ENCODE measurements at places on chromosomes 7 and 10.

GRCh38 chr10:123357421-123357930, 203.3 kb downstream of the BUB3 start:
- no peak for DNase-seq

DNA sequence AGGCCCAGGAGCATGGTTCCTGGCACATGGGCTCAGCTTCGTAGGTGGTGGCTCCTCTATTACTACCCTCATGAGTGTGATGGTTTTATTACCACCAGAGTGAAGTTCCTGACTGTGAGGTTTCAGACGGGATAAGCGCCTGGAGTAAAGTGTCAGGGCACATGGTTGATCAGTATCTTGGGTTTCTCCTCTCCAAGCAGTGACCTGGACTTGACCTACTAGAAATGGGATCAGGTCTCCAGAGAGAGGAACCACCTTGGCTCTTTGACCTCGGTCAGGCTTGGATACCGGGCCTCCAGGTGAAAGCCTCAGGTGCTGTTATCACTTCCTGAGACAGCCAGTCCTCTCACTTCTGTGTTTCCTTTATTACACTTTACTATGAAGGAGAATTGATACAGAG, 67.7 kb downstream of the GRK5 start:
- DNase-seq: no peak

GRCh38 chr10:132527339-132528063, 10.1 kb upstream of the INPP5A start:
- no peak for DNase-seq

DNA sequence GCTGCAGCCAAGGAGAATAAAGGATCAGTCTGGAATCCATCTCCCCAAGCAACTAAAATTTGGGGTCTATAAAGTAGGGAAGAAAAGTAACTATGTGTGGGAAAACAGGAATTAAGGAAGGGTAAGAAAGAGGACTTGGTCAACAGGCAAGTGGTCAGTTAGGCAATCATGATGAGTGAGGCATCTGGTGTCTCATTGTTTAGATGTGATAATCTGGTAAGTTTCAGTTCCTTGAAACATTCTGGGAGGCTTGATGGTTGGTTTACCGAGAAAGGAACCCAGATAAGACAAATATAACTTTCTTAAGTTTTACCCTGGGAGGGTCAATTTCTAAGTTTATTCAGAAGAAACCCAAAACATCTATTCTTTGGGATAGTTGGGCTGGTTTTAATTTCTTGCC, 22.3 kb downstream of the HYAL4 start:
- DNase-seq: no peak

DNA sequence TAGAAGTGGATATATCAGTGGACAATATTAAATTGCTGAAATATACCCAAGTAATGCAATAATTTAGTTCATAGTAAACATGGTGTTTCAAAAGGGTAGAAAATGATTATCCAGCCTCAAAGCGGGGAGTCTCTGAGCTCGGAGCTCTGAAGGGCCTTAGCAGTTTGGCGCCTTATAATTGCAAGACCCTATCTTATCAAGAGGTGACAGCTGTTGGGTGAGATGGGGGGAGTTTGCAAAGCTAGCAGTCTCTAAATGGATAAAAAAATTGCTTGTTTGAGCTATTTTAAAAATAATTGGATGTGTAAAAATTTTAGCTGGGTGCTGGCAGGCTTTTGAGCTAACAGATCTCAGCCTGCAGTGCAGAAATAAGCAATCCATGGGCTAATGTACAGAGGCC, 219.2 kb downstream of the CCSER2 start:
- no peak for DNase-seq

GRCh38 chr10:126169899-126170298, 218.4 kb downstream of the ADAM12 start:
- DNase-seq: no peak

- no peak for DNase-seq
Measured at GRCh38 chr7:155345490-155345889, 47.8 kb downstream of the INSIG1 start.

DNA sequence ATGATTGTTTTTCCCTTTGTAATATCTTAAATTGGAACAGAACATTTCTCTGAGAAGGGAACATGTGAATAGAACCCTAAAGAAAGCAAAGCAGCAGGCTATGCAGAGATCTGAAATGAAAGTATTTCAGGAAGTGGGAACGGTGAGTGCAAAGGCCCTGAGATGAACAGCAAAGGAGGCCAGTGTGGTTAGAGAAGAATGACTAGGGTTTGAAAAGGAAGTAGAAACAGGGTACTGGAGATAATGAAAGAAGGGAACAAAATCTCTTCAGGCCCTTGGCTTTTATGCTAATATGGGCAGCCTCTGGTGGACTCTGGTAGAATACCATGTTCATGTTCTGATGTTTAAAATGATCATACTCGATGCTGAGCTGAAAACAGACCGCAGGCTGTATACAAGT, 22.2 kb downstream of the ARHGAP21 start:
- no peak for DNase-seq

GRCh38 chr7:50347693-50348092, 43.2 kb downstream of the IKZF1 start:
- no peak for DNase-seq

DNA sequence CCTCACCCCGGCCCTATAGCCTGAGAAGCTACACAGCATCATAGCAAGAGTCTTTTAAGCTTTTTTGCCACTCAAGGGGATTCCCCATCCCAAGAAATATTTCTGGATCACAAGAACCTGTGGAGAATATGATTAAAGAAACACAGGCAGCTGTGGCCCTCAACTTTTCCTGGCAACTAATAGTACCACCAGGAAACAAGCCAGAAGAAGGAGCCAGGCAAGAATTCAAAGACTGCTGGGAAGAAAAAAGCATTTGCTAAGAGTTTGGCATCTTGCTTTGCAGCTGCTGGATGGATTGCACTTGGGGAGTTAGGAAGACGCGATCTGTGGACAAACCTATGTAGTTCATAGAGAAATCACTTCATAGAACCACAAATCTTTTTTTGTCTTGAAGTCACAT, 437.8 kb downstream of the PLXDC2 start:
- no peak for DNase-seq

DNA sequence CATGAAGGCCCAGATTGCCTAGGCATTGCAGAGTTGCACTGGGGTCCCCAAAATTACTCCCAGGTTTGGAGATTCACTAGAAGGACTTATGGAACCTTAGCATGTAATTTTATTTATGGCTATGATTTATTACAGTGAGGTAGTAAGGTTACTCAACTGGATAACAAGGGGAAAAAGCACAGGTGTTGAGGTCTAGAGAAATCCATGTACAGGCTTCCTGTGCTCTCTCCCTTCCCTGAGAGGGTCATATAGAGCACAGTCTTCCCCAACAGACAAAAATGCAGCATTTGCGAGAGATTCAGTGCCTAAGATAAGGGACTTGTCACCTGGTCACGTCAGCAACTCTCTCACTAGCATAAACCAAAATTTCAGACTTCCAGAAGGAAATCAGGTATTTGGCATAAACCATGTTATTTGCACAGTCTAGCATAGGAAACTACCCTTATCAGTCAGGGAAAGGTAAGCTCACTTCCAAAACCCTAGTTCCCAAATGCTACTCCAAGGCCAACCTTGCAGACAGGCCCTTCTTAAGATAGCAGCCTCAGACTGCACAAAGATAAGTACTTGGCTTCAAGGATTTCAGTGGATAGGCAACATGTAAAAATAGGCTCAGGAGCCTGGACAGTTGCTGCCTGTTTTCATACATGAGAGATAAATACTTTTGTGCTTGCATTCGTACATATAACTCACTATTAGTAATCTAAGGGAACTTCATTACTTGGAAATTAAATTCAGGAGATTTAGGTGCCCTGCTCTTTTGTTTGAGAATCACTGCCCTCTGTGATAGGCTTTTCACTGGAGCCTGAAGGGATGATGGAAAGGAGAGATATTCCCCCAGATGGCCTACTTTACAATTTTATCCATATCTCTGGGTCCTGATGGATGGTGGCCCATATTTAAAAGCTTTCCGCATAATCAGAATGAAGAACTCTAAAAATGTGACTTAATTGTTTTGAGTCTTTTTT, 378.4 kb upstream of the LRGUK start:
- DNase-seq: no peak

DNA sequence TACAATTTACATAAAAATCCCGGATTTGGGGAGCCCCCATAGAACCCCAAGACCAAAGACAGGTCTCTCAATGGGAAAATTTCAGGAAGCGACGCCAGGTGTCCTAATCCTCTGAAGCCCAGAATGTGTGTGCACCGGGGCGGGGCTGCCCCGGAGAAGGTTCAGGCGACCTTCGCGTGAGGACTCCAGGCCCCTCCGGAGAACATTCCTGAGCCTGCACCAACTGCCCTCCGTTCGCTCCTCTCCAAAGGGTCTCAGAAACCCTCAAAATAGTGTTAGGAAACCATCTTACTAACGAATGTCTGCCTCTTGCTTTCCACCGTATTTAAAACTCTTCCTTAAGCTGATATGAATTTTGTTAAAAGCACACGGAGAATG, 78.5 kb upstream of the INSIG1 start:
- DNase-seq: no peak

- DNase-seq: no peak
Measured at GRCh38 chr7:137674048-137674447, 172.7 kb downstream of the DGKI start.

GRCh38 chr7:5699467-5700384, 81.7 kb downstream of the RNF216 start:
- DNase-seq: no peak

DNA sequence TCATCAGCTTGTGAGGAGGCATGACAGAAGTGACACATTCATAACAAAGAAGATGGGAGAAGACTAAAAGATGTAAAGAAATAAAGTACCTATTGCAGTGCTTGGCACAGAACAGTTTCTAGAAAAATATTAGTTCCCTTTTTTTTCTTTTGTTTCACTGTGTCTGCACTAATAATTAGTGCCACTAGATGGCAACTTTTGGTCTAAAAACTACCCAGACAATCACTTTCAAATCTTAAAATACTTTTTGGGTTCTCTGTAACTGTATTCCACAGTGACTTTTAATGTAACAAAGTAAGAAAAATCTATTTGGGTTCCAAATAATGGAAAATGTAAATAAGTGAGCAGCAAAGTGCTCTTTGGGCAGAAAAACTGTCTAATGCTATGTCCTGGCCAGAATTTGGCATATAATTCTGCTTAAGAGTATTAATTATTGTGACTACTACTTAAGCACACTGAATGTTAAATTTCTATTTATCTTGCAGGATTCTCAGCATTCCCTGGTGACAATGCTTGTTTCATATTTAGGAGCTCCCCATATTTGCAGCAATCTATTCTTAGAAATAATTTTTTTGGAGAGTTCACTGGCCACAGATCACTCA, 134.8 kb upstream of the KIF5B start:
- DNase-seq: no peak

- no peak for DNase-seq
Measured at GRCh38 chr7:29228289-29229011, 33.9 kb downstream of the CHN2 start.

- no peak for DNase-seq
Measured at GRCh38 chr10:77072836-77073662, 564.6 kb downstream of the KCNMA1 start.

DNA sequence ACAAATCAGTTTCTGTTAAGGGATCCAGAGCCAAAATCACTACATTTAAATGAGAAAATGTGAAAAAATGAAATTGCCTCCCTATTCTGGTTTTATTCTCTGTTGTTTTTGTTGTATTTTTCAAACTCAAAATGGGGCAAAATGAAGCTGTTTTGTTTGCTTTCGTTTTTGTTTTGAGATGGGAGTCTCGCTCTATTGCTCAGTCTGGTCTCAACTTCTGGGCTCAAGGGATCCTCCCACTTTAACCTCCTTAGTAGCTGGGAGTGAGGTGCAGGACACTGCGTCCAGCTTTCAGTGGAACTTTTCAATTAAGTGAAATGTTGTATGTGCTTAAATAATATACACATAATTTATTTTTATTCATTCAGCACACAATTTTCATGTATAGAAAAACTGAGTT, 205.0 kb downstream of the SORCS1 start:
- no peak for DNase-seq

GRCh38 chr10:133264461-133264860, 12.2 kb downstream of the ADAM8 start:
- DNase-seq: no peak

GRCh38 chr10:49300140-49300974, 1.4 kb downstream of the C10orf71 start:
- no peak for DNase-seq

Data from A549 (cell line).